ENCODE measurements at places on chromosomes 11 and 22.

- no peak for DNase-seq
Measured at GRCh38 chr22:26082866-26083265, 86.4 kb upstream of the SEZ6L start.

GRCh38 chr11:76629853-76630599, 40.5 kb downstream of the LRRC32 start:
- DNase-seq = no peak

GRCh38 chr11:69592986-69593650, 47.8 kb upstream of the CCND1 start:
- DNase-seq = no peak

DNA sequence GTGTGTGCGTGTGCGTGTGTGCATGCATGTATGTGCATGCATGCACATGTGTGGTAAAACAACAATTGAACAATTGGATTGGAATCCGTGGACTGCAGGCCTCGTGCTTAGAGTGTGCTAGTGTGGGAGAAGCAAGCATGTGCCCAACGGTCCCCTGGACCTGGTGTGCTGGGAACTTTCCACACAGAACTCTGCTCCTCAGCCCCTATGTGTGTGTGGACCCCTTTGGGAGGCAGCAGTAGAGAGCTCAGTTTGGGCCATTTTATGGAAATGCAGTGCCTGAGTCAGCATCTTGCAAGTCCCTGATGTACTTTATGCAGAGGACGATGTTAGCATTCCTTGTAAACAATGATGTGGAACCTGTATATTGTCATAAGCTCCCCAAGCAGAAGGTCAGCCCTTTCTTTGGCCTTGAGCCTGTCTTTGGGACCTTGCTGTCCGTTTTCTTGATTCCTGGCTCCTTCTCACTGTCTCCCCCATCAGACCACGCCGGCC, 167.3 kb downstream of the TBC1D22A start:
- DNase-seq = no peak

GRCh38 chr11:116849060-116849459, 11.6 kb upstream of the APOA1 start:
- DNase-seq = no peak

GRCh38 chr11:61362542-61362875, 335 bp downstream of the TMEM138 start:
- no peak for DNase-seq

DNA sequence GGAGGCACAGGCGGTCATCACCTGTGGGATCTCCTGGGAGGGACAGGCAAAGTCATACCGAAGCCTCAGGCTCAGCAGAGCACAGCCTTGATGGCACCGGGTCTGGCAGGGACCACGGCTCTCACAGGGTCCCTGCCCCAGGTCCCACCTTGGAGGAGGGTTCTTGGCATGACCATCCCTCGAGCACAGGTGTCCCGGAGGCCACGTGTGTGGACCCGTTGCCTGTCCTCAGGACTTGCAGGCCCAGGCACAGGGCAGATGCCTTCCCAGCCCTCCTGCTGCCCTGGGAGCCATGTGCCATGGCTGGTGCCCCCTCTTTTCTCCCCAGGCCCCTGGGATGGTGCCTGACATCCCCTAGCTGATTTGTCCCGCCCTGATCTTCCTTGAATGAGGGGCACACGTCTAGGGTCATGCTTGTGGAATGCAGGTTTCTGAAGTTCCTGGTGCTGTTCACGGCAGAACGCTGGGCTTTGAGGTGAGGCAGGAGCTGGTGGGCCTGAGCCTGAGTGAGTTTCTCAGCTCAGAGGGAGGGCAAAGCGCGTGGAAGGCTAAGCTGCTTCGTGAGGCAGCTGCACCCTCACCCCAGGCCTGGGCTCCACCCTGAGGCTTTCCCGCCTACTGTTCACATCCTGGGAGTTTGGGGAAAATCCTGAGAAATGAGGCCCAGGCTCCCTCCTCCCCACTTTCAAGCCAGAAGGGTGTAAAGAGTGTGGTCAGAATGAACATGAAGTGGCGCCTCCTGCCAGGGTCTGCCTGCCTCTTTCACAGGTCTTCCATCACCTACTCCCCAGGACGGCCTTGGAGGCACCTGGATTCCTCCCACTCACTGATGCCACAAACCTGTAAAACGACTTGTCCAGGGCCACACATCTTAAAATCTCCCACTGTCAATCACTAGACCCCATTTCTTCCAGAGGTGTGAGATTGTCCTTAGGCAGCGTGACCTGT, 325.8 kb upstream of the B3GAT1 start:
- no peak for DNase-seq

- DNase-seq = no peak
Measured at GRCh38 chr22:19755145-19755710, 5.3 kb upstream of the TBX1 start.

- DNase-seq = no peak
Measured at GRCh38 chr11:119000906-119001305, 3.0 kb downstream of the CENATAC start.

- no peak for DNase-seq
Measured at GRCh38 chr11:47187723-47188122, 1.5 kb upstream of the PACSIN3 start.

- no peak for DNase-seq
Measured at GRCh38 chr11:64765291-64765850, 5.6 kb upstream of the PYGM start.

- DNase-seq = no peak
Measured at GRCh38 chr11:61025821-61026120, 54.3 kb downstream of the CD6 start.
